CD4-positive, alpha-beta T cell treated with Interleukin-2 at 100 ng/mL for 4 hours (primary cell): ENCODE measurements at places on chromosomes 3 and 15.
A peak's percentile ranks its signal among the peaks of the same experiment; 100 is the strongest.

DNA sequence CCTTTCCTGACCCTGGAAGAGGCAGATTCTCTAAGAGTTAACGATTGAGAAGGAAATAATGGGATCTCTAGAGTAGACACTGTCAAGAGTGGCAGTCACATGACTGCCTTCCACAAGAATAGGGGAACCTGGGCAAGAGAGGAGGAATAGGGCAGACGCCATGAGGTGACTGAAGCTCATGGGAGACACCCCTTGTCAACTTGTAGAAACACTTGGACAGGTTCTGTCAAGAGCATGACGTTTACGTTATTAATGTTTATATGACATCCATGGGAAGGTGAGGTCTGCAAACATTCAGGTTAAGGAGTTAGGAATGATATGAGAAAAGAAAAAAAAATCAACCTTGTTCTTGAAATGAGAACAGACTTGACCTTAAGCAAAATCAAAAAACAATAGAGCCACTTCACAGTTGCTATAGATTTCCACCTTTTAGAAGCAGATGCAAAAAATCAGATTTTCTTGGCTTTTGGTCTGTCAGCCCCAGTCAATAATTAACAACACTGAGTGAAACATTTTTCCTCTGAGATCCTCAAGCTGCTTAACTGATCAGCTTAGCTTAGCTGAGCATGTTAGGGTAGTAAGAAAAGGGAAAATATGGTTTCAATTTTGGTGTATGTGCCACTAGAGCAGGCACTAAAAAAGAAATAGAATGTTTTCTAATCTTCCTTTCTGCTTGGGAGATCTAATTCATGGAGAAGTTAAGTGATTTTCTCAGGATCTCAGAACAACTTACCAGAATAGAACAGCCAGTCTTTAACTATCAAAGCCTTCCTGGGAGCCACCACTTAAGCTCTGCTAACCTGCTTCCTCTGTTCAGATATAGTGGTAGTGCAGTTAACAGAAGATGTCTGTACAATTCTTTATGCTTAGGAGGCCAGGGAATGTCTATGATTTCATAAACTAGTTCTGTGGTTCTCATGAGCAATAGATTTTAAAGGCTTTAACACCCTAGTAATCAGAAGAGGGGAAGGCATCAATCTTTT is 116.9 kb downstream of the B3GALNT1 start:
- DNase-seq = no peak

DNA sequence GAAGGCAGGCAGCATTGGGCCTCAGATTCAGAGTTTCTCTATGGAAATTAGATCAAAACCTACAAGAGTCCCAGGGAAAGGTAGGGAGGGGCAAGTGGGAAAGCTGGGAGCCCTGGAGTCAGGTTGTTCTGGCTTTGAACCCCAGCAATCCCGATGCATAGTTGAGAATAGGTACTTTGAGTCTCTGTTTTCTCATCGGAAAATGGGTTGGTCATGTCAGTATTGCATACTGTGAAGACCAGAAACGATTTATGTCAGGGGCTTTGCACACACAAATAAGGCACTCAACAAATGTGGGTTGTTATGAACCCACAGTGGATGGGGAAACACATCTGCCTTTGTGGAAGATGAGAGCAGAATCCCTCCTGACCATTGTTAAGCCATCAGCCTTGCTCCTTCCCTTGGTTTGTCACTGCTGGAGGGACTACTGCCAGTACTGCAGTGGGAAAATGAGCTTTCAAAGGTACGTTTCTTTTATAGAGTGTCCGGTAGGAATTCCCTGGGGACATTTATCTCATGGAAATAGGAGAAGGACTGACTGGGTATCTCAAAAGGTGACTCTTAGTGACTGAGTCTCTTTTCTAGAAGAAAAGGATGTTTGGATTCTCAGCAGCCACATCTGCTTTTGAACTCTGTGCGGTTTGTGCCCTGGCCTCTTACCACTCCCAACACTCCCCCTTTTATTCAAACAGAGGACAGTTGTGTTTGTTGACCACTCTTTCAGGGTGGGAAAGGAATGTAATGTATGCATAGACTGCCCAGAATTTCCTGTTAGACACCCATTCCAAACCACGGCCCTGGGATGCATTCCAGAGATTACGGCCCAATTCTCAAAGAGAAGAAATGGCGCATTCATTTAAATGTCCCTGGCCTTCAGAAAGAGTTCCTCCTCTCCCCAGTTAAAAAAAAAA is 54.6 kb upstream of the VILL start:
- DNase-seq = no peak

DNA sequence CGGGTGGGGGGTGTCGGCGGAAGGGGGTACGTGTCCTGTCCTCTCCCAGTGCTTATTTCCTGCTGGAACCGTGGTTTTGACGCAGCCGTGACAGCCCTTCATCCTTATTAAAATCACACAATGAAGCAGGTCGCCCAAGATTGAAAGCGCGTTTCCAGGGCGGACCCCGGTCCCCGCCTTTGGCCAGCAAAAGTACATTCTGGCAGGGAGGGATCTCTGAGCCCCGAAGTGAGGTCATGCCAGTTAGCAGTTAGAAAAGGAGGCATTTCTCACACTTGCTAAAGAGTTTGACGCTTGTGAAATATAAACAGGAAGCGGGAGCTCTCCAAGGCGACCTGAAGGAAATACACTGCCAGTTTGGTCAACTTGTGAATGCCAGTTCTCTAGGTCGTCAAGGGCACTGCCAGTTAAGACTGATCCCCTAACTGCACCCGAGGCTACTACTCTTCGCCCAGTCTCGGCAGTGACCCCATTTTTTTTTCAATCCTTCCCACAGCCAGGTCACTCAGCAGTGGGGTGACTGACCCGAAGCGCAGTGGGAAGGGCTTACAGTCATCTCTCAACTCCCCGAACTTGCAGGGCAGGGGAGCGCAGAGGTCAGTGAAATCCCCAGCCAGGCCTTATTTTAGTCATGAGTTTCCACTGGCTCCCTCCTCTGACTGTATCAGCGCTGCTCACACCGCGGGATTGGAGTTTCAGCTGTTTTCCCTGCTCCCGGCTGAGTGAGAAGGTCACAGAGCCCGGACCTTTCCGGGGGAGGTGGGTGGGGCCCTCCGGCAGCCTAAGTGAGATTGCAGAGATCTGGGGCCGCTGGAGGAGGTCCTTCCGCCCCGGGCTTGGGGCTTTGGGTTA is 2.0 kb upstream of the BHLHE40 start:
- DNase-seq = peak; percentile 74

GRCh38 chr15:38689522-38689921 is 124.9 kb upstream of the RASGRP1 start:
- DNase-seq = no peak

DNA sequence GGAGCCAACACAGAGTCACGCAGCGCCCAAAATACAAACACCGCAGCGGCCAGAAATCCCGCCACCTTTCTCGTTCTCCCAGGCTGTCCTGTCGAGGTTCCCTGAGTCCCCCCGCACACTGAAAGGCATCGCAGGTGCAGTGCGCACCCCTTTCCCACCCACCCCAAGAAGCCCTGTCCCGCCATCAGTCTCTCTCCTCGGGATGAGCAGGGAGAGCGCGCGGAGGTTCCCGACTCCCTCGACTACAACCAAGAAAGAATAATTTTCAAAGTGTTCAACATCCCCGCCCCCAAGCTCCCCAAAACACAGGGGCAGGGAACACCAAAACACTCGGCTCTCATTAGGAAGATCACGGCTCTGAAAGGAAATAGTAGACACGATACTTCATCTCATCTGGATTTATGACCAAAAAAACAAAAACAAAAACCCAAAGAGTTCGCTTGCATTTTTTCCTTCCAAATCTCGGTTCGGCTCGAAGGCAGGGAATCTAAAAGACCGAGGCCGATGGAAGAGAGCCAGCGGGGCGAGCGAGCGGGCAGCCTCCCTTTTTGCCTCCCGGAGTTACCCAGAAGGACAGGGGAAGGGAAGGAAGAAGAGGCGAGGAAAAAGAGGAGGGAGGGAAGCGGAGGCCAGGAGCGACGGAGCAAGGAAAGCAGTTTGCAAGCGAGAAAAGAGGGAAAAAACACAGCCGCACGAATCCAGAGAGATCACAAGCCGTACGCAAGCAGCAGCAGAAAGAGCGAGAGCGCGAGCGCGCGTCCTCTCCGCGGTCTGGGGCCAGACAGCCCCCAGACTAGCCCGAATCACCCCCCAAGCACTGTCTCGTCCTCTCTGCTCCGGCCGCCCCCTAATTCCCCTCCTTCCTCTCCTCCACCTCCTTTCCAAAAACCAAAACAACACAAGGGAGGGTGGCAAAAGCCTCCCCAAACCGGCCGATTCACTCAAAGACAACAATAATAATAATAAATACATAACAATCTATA is 808 bp downstream of the BCL6 start:
- DNase-seq = peak; percentile 61

DNA sequence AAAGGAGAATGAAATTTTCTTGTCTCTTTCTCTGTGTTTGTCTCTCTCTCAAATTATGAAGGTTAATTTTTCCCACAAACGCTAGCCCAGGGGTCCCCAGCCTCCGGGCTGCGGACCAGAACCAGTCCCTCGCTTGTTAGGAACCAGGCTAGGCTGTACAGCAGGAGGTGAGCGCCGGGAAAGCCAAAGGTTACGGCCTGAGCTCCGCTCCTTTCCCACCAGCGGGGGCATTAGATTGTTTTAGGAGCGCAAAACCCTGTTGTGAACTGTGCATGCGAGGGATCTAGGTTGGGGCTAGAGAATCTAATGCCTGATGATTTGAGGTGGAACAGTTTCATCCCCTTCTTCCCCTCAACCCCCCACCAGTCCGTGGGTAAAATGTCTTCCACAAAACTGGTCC is 74.7 kb upstream of the ZNF385D start:
- no peak for DNase-seq

GRCh38 chr3:158109295-158109803 is 540 bp upstream of the RSRC1 start:
- DNase-seq = no peak

DNA sequence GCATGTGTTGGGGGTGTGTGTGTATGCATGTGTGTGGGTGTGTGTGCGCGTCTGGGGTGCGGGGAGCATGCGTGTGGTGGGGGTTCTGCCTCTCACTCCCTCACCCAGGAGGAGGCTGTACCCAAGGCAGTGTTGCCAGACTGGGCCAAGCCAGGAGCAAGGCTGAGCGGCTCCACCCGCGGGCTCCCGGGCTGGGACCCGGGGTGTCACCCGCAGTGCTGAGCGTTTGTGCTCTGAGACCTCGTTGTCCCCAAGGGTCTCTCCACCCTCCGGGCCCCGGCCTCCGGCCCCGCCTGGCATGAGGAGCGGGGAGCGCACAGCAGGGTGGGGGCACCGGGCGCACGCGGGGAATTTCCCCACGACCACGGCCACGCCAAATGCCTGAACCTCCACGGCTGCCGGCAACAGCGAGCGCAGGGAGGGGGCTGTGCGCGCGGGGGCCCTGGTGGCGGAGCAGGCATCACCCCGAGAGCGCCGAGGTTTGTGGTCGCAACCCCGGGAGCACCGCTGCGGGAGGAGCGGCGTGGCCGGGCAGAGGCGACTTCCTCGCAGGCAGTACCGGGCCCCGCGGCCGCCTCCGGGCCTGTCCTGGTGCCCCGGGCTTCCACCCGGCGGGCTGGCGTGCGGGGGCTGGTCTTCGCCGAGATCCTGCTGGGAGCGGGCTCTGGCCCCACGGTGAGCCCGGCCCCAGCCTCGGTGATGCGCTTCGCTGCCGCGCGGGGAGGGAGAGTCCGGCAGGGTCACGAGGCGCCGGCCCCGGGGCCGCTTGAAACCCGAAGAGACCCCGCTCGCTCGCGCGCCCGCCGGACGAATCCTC is 7.4 kb upstream of the OCA2 start:
- no peak for DNase-seq

DNA sequence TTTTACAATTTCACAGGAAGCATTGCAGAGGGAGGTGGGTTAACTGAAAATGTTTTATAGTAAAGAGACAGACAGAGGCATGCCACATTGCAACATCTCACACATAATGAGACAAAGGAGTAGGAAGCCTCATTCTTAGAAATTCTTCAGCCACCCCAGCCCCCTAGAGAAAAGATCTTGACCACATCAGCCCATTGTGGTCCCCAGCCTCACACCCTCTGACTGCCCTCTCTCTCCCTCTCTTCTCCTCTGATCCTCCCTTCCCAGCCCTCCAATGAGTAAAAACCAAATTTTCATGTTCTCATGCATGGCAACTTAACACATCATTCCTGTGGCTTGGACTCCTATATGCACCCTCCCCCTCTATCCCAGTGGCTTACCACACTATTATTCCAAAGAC is 174.1 kb downstream of the UACA start:
- no peak for DNase-seq

- DNase-seq = peak; percentile 38
These were observed 25.5 kb upstream of the APOD start for GRCh38 chr3:195609229-195609628.

- DNase-seq = no peak
These were observed 16.3 kb upstream of the ATP13A3 start for GRCh38 chr3:194503081-194503531.

DNA sequence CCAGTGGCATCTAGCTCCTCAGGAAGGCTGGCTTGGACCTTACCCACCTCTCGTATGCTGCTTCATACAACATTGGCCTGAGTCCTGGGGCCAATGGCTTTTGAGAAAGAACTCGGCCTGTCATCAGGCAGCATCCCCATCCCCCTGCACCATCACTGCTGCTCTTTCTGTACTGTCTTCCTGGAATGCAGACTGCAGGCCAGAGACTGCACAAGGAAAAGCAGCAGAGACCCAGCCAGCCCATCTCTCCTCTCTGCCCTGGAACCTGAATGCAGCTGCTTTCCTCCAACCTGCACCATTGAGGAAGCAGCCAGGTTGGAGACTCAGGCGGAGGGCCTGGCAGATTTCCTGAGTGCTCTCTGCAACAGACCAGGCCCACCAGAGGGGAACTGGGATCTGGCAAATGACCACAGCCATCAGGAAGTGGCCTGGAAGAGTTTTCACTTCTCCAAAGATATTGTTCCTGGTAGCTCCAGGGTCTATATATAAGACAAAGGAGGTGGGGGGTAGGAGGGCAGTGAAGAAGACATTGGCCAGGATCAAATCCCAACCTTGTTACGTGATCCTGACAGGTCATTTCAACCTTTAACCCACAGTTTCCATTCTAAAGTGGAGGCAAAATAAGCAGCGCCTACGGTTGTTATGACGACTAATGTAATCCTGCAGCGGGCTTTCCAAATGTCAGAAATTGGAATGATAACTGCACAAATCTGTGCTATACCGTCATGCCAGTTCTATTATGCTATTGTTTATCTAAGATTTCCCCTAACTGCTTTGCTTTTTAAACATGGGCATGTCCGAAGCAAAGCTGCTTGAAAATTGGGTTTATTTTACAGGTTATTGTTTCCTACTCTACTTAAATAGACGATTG is 24.4 kb upstream of the RAB7A start:
- no peak for DNase-seq

DNA sequence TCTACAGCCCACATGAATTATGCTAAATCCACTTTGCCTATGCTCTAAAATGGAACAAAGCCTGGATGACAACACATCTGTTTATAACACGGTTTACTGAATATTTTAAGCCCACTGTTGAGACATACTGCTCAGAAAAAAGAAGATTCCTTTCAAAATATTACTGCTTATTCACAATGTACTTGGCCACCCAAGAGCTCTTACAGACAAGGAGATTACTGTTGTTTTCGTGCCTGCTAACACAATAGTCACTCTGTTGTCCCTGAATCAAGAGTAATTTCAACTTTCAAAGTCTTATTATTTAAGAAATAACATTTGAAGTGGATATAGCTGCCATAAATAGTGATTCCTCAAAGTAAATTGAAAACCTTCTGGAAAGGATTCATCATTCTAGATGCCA is 70.9 kb downstream of the ANKRD28 start:
- DNase-seq = no peak
